T-helper 17 cell (primary cell): ENCODE measurements at places on chromosomes 12 and 14. TPM values are rescaled to one million over a fixed set of nuclear protein-coding genes. Genes with fewer than 3 reads are reported as not detected.
A peak's percentile ranks its signal among the peaks of the same experiment; 100 is the strongest.

SMIM41 gene
- total RNA-seq = not detected

KRT75 gene
- total RNA-seq = not detected

BMP4 gene
- total RNA-seq = not detected

PPP1R36 gene
- not detected for total RNA-seq

KRT73 gene
- total RNA-seq = 1.1 TPM

TAS2R30 gene
- total RNA-seq = 6.6 TPM

LTBR gene
- 1.4 TPM for total RNA-seq

C12orf54 gene
- not detected for total RNA-seq

GRCh38 chr14:53885136-53885640 lies 71.4 kb downstream of the BMP4 start:
- no peaks in the 10 kb centered on the region for H3K4me1 ChIP-seq
- no peaks in the 10 kb centered on the region for H3K27me3 ChIP-seq
- no peaks in the 10 kb centered on the region for H3K36me3 ChIP-seq

DNA sequence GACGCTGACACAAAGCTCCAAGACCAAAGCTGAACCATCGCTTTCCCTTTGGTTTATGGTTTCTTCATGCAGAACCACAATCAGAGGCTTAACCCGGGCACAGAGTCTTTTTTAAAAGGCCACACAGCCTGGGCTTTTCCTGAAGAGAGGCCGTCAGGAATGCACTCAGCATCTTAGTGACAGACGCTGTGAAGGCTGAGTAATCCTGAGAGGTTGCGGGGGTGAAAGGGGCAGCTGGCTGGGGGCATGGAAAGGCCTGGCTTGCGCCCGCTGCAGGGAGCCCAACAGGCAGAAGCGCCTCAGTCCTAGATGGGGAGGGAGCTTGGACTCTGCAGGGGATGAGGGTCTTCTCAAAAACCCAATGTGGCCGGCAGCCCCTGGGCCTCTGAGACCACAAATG lies 13.6 kb downstream of the CTDSP2 start:
- H3K36me3 ChIP-seq = no peaks in the 10 kb centered on the region
- peak overlapping the region; percentile 98 for H3K27ac ChIP-seq
- H3K4me1 ChIP-seq = peaks cover 57% of the 10 kb centered on the region

GRCh38 chr14:34049790-34050189 lies 98.9 kb upstream of the EGLN3 start:
- no peaks in the 10 kb centered on the region for H3K27me3 ChIP-seq
- DNase-seq = no peak
- peaks cover 50% of the 10 kb centered on the region for H3K4me1 ChIP-seq

DNA sequence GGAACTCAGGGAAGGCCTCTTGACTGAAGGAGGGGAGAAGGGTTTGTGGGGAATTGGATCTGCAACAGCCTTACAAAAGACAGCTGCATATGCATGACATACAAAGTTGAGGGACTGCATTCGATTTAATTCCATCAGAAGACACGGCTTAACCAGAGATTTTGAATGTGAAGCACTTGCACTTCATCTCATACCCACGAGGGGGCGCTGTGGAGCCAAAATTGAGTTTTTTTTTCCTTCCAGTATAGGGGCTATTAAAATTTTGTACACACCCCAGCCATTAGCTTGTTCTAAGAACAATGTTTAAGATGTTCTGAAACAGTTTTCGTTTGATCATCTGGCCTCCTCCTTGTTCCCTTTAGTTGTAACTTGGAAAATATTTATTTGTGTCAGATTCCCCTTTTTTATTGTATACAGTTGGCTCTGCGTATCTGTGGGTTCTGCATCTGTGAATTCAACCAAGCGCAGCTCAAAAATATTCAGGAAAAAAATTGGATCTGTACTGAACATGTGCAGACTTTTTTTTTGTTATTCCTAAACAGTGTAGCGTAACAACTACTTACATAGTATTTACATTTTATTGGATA lies 1.6 kb downstream of the SUDS3 start:
- no peaks in the 10 kb centered on the region for H3K36me3 ChIP-seq
- H3K4me1 ChIP-seq = peaks cover 25% of the 10 kb centered on the region
- peak; percentile 55 for DNase-seq
- peak overlapping the region; percentile 98 for H3K4me3 ChIP-seq
- H3K27me3 ChIP-seq = no peaks in the 10 kb centered on the region

GRCh38 chr12:27627123-27627852 lies 69.0 kb upstream of the REP15 start:
- H3K27me3 ChIP-seq = no peaks in the 10 kb centered on the region
- H3K4me1 ChIP-seq = no peaks in the 10 kb centered on the region
- no peak overlapping the region for H3K4me3 ChIP-seq
- H3K27ac ChIP-seq = no peak overlapping the region

- no peak for DNase-seq
- H3K27ac ChIP-seq = no peak overlapping the region
- H3K27me3 ChIP-seq = no peaks in the 10 kb centered on the region
Observed at GRCh38 chr12:22615963-22616501, 8.9 kb upstream of the ETNK1 start.

DNA sequence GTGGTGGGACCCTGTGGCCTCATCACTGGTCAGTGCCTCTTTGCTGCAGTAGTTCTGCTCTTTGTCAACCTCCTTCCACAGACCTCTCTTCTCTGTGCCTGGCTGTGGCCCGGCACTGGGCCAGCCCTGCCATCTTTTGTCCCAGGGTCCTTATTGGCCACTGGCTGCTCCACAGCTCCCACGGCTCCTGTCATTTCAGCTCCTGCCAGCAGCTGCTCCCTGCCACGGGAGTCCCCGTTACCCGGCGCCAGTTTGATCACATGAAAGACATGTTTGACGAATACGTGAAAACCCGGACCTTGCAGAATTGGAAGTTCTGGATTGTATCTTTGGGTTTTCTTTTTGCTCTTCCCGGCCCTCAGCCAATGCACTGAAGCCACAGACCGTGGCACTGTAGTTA lies 35.4 kb downstream of the IL31 start:
- H3K4me1 ChIP-seq = no peaks in the 10 kb centered on the region
- H3K36me3 ChIP-seq = peaks cover 4% of the 10 kb centered on the region
- no peak overlapping the region for H3K27ac ChIP-seq
- H3K4me3 ChIP-seq = no peak overlapping the region
- no peak for DNase-seq

GRCh38 chr12:108886873-108887629 lies 7.2 kb downstream of the DAO start:
- no peaks in the 10 kb centered on the region for H3K4me1 ChIP-seq
- H3K4me3 ChIP-seq = no peak overlapping the region
- no peak overlapping the region for H3K27ac ChIP-seq
- H3K27me3 ChIP-seq = no peaks in the 10 kb centered on the region

DNA sequence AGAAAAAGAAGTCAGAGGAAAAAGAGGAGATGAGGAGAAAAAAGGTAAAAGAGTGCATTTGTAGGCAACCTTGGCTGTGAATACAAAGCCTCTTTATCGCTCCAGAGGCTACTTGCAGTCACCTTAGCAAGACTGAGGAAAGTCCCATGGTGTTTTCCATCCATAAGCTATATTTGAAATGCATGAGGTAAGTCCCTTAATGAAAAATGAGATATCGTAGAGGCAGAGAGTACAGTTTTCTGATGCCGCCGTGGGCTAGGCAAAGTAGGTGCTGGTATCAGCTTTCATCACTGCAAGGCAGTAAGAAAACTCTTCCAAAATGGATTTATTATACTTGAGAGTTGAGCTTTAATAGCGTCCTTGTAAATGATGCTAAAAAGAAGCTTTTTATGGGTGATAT lies 186.8 kb downstream of the ASCL1 start:
- no peaks in the 10 kb centered on the region for H3K4me1 ChIP-seq
- H3K27ac ChIP-seq = no peak overlapping the region
- H3K4me3 ChIP-seq = no peak overlapping the region

DNA sequence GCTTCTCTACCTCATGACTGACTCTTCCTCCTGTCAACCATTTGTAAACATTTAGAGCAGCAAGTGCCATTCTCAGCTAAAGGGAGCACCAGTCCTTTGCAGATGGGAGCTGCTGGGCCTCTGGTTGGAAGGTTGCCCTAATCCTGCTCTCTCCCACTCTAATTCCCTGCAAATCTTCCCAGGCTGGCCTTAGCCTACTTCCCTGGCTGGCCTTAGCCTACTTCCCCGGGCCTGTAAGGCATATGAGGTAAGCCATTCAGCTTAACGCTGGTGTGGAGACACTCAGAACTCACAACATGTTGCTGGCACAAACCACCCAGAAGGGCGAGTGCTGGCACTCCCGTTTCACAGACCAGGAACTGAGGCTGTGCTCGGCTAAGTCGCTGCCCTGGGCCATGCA lies 69.0 kb downstream of the CPSF2 start:
- no peak for DNase-seq
- H3K27me3 ChIP-seq = peaks cover 7% of the 10 kb centered on the region
- no peak overlapping the region for H3K4me3 ChIP-seq
- H3K27ac ChIP-seq = no peak overlapping the region
- no peaks in the 10 kb centered on the region for H3K36me3 ChIP-seq

- H3K27me3 ChIP-seq = peaks cover 13% of the 10 kb centered on the region
- H3K27ac ChIP-seq = no peak overlapping the region
- no peak for DNase-seq
- H3K36me3 ChIP-seq = no peaks in the 10 kb centered on the region
Observed at GRCh38 chr14:97077253-97077653, 280.1 kb downstream of the VRK1 start.

DNA sequence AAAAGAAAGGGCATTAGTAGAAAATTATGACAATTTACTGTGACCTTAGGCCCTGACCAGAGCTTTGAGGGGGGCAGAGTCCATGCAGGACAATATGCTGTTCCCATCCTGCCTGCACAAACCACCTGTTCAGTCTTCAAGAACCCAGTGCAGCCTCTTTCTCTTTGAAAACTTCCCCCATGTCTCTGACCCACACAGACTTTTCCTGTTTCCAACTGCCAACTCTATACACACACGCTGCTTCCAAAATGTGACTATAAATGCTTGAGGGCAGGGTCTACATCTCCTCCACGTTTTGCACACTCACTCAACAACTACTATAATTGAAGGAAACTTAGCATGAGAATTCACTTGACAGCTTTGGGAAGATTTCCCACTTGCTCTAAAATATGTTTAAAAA lies 36.6 kb upstream of the SYCP3 start:
- H3K36me3 ChIP-seq = peaks cover 5% of the 10 kb centered on the region
- no peak for DNase-seq
- peaks cover 3% of the 10 kb centered on the region for H3K4me1 ChIP-seq
- H3K4me3 ChIP-seq = no peak overlapping the region
- no peaks in the 10 kb centered on the region for H3K27me3 ChIP-seq
- peak overlapping the region; percentile 9 for H3K27ac ChIP-seq

DNA sequence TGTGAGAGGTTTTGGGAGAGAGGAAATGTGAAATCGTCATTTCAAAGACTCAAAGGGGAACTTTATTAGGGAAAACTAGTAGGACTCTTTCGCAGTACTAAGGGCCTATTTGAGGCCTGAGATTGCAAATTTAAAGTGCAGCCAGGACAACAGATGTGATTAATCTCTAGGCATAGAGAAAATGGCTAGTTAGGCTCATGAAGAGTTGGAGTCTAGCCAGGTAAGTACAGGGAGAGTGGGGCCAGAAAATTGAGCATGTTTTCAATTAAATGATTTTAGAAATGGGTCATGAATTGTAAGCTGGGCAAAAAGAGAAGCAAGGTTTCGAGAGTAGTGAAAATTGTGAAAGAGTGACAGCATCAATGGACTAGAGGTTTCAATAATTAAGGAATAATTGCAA lies 91.9 kb upstream of the LMNTD1 start:
- H3K4me1 ChIP-seq = no peaks in the 10 kb centered on the region
- H3K36me3 ChIP-seq = no peaks in the 10 kb centered on the region
- no peak overlapping the region for H3K27ac ChIP-seq
- no peaks in the 10 kb centered on the region for H3K27me3 ChIP-seq
- no peak overlapping the region for H3K4me3 ChIP-seq
- no peak for DNase-seq

GRCh38 chr12:115470977-115471376 lies 787.0 kb upstream of the TBX3 start:
- no peak overlapping the region for H3K4me3 ChIP-seq
- no peaks in the 10 kb centered on the region for H3K27me3 ChIP-seq
- DNase-seq = no peak
- H3K4me1 ChIP-seq = no peaks in the 10 kb centered on the region
- H3K36me3 ChIP-seq = no peaks in the 10 kb centered on the region

DNA sequence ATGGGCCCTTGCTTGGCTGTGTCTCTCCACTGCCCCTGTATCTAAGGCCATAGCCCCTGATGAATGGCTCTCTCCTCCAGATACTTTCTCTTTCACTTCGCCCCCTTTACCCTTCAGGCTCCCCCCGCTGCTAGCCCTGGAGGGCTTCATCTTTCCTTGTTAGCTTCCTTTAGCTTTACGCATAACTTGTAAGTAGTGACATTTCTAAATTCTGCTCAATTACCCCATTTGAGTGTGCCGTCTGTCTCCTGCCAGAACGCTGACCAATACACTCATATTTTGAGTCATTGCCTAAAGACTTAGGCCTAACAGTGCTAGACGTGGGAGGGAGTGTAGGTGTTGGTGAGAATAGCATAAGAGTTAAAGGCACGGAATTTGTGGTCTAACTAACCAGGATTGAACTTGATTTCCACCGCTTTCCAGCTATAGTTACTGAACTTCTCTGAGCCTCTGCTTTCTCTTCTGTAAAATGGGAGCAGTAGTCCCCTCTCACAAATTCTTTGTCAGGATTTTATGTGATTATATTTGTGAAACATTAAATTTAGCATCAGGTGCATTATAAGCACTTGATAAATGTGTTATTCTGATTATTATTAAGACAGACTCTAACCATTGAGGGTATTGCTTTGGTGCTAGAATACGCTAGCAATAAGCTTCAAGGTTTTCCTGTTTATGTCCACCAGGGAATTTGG lies 129.3 kb downstream of the ZFP36L1 start:
- H3K4me3 ChIP-seq = peak overlapping the region; percentile 87
- peak overlapping the region; percentile 87 for H3K27ac ChIP-seq
- H3K36me3 ChIP-seq = peaks cover 2% of the 10 kb centered on the region
- no peak for DNase-seq
- H3K27me3 ChIP-seq = no peaks in the 10 kb centered on the region

DNA sequence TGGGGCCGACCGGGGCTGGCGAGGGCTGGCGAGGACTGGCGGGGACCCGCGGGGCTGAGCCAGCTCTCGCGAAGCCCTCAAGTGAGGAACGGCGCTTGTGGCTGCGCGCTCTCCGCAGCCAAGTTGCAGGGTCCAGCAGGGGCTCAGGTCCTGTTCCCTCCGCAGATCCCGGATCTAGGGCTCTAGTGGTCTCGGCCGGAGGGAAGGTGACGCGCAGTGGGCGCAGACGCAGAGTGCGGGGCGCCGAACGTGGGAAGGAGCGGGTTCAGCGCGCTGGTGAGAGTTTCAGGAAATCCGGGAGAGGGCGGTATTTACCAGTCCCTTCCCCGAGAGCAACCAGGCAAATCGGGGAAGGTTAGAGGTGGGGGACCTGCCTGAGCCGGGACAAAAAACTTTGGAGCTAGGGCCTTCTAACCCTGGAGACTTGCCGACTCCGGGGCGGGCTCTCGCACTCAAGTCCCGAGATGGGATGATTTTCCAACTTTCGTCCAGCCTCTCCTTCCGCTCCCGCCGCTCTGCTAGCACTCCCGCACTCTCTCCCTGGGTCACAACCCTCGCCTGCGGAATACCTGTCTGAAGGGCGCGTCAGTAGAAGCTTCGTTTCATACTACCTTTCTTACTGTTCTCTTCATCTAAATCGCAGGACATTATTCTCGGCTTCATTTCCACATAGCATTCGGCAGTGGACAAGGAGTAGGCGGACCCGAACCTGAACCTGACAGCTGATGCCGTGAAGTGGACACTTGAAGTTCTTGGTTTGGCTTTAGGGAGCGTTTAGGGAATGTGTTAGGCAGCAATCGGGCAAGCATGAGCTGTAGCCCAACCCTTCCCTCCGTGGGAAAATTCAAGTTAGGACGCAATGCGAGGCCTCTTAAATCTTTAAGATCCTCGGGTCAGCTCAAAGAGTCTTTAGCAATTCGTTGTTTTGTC lies 13.6 kb upstream of the PAX9 start:
- no peak for DNase-seq
- peaks cover 2% of the 10 kb centered on the region for H3K4me1 ChIP-seq
- H3K27ac ChIP-seq = no peak overlapping the region
